ENCODE measurements at places on chromosomes 1 and 21.

DNA sequence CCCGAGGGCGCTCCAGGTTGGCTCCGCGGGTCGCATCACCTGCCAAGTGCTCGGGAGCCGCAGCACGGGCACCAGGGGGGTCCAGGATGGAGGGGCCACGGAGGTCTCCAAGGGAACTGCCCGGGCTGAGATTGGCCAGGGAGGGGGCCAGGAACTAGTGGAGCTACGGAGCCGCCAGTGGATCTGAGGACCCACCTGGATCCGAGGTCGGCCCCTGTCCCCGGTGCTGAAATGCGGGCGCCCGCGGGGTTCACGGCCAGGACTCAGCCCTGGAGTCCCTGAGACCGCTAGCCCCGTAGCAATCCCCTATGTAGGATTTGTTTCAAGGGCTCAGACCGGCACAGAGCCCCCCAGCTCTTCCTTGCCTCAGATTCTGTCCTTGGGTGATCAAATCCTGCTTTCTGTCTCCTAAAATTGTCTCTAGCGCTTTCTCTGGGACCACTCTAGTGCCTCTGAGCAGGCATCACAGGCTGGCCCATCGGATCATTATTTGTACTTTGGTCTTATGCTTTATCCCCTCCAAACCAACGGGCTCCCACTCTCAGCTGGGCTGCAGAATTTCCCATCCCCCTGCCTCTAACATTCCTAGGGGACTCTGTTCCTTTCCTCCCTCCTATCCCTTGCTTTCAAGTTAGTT, 27.3 kb downstream of the KIAA2013 start:
- no peak for DNase-seq

- no peak for DNase-seq
These were observed 364.5 kb upstream of the DAB1 start for GRCh38 chr1:57788313-57788712.

- DNase-seq, result no peak
These were observed 401 bp upstream of the ARHGEF10L start for GRCh38 chr1:17539118-17539476.

DNA sequence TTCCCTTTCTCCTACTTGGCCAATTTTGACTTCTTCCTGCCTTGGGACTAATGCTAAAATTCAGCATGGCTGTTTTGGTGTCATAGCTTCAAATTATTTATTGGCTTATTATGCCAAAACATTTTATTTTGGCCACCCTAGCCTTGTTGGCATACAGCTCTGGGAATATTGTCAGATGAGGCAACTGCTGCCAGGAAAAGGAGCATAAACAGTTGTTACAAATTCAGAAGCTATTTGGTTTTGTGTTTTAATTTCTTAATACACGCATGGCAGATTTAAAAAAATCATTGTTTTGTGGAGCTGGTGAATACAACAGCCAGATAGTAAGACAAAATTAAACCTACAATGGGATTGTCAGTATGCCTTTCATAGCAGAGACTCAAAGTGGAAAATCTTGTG, 66.8 kb upstream of the BCL10 start:
- no peak for DNase-seq

DNA sequence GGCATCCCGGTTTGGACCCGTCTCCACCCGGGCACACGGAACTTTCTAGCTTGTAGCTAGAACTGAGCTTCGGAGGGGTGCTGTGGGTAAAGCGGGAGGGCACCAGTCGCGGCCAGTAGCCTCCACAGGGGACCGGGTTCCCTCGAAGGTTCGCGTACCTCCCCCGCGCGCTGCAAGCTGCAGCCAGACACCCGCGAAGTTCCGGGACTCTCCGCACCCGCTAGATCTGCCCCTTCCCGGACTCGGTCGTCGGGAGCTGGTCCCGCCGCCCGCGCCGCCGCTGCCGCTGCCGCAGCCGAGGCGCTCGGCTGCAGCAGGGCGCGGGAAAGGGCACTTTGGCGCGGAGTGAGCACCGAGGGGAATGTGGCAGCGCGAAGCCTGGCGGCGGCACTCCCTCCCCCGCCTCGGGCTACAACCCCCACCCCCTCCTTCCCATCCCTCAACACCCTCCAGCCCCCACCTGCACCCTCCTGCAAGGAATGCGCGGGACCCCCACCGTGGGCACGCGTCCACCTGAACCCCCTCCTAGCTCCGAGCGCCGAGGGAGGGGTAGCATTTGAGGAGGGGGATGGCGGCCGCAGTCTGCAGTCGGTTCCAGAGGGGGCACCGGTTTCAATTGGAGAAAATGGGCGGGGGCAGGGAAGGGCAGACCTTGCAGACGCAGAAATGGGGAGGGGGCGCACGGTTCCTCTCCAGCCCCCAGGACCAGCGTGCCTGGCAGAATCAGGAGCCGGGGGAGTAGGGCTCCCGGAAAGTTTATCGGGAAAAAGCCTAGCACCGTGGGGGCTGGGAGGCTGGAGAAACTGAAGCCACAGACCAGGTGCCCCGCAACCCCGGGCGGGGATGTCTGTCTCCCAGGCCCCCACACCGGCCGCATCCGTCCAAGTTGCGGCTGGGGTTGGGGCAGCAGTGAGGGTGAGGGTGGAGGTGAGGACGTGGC, 968 bp downstream of the CSMD2 start:
- no peak for DNase-seq

DNA sequence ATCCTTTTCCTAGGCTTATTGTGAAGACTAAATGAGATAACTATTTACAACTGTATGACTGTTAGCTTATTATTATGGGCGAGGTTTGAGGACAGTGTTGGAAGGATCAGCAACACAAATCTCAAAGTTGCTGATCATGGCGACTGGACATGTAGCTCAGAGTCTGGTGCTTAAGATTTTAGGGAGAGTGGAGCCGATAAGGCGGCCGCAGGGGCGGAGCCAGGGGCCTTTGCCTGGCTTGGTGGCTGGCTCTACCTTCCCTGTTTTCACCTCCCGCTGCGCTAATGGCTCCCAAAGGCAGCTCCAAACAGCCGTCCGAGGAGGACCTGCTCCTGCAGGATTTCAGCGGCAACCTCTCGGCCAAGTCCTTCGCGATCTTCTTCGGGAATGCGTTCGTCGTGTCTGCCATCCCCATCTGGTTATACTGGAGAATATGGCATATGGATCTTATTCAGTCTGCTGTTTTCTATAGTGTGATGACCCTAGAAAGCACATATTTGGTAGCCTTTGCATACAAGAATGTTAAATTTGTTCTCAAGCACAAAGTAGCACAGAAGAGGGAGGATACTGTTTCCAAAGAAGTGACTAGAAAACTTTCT, 45.5 kb downstream of the GIPC2 start:
- no peak for DNase-seq

DNA sequence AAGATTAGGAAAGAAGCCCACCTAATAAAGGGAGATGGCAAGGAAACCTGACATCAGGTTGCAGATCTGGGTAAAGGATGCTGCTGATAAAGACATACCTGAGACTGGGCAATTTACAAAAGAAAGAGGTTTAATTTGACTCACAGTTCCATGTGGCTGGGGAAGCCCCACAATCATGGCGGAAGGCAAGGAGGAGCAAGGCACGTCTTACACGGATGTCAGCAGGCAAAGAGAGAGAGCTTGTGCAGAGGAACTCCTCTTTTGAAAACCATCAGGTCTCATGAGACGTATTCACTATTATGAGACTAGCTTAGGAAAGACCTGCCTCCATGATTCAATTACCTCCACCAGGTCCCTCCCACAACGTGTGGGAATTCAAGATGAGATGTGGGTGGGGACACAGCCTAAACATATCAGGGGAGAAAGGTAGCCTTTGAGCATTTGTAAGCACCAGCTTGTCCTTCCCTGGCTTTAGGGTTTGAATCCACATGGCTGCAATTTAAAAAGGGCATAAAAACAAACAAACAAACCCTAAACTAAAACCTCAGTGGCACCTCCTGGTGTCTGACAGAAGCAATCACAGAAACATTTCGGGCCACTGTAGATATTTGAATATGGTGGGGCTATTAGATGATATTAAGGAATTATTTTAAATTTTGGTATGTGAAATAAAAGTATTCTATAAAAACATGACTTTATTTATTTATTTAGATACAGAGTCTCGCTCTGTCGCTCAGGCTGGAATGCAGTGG, 33.1 kb downstream of the SLC2A7 start:
- DNase-seq, result no peak

DNA sequence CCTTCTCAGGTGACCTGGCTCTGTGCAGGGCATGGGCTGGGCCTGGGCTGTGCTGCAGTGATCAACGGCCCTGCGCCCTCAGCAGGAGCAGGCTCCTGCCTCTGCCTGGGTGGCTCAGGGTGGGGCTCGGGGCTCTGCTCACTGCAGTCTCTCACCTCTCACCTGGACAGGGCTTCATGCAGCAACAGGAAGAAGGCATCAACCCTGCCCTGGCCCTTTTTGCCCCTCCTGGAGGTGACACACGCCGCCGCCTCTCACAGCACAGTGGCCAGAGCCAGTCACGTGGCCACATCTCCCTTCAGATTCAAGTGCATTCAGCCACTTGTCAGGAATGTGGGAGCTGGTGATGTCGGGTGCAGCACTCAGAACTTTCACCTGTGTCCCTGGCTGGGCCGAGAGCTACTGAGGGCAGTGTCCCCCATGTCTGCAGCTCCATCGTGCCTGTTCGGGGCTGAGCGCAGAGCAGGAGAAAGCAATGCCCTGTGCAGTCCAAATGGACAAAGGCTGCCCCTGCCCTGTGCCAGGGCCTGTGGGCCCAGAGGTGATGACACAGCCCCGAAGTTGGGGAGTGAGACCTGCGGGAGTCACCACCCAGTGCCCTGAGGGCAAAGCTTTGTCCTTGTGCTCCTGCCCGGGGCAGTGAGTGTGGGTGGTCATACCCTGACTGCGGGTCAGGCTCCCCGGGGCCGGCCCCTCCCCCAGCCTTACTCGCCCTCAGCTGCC, 314.0 kb downstream of the PTPRU start:
- no peak for DNase-seq

GRCh38 chr1:25907601-25908000, 1.4 kb upstream of the STMN1 start:
- DNase-seq, result no peak

- no peak for DNase-seq
These were observed 31.3 kb downstream of the ZBTB8B start for GRCh38 chr1:32496127-32496526.

GRCh38 chr1:228862542-228863505, 127.5 kb downstream of the RHOU start:
- no peak for DNase-seq

GRCh38 chr1:94205639-94206038, 31.7 kb downstream of the ARHGAP29 start:
- no peak for DNase-seq

DNA sequence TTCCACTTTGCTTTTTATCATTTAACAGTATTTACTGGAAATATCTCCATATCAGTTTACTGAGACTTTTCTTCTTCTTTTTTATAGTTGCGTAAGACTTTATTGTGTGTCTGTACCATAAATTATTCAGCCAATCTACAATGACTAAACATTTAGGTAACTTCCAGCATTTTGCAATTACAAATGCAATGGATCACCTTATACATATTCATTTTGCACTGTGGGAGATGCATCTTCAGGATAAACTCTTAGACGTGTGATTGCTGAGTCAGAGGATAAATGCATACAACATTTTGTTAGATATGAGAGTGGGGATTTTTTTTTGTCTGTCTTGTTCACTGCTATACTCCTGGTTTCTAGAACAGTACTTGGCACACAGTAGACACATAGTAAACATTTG, 95.7 kb upstream of the GCLM start:
- DNase-seq, result no peak
